ENCODE measurements at places on chromosomes 11 and 22. TPM values are rescaled to one million over a fixed set of nuclear protein-coding genes. Genes with fewer than 3 reads are reported as not detected.

DNA sequence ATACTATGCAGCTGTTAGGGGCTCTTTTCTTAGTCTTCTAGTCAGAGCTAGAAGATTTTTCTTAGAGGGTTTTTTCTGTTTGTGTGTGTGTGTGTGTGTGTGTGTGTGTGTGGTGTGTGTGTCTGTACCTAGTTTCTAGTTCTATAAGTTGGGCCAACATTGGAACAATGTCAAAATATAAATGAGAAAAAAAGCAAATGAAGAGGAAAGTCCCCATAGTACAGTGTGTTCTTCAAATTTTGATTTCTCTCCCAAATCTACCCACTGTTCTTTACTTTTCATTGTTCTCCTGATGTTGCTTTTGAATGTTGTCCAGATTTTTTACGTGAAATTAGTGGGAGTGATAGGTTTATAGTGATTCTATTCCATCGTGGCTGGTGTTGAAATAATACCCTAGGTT lies 2153.4 kb upstream of the RAG2 start:
- H3K4me3 ChIP-seq, result no peak overlapping the region
- no peaks in the 10 kb centered on the region for H3K27me3 ChIP-seq
- no peak for DNase-seq
- H3K4me1 ChIP-seq, result no peaks in the 10 kb centered on the region

The OLFML1 gene
- total RNA-seq, result 2.3 TPM

DNA sequence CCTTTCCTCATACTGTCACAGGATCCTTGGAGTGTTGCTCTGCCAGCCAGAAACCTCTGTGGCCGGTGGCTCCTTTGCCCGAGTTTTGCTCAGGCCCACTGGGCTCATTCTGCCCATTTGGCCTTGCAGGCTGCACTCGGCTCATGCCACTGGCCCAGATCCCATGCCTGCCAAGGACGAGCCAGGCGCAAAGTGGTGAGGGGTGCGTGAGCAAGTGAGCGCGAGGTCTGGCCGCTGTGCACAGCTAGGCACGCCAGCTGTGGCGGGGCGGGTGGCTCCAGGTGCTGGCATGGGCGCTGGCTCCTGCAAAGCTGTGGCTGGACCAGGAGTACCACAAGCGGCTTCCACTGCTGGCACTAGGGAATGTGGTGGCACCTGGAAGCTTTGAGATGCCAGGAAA lies 2.8 kb upstream of the RNF141 start:
- no peak overlapping the region for H3K27ac ChIP-seq
- no peaks in the 10 kb centered on the region for H3K4me1 ChIP-seq
- no peaks in the 10 kb centered on the region for H3K27me3 ChIP-seq
- no peak overlapping the region for H3K4me3 ChIP-seq

DNA sequence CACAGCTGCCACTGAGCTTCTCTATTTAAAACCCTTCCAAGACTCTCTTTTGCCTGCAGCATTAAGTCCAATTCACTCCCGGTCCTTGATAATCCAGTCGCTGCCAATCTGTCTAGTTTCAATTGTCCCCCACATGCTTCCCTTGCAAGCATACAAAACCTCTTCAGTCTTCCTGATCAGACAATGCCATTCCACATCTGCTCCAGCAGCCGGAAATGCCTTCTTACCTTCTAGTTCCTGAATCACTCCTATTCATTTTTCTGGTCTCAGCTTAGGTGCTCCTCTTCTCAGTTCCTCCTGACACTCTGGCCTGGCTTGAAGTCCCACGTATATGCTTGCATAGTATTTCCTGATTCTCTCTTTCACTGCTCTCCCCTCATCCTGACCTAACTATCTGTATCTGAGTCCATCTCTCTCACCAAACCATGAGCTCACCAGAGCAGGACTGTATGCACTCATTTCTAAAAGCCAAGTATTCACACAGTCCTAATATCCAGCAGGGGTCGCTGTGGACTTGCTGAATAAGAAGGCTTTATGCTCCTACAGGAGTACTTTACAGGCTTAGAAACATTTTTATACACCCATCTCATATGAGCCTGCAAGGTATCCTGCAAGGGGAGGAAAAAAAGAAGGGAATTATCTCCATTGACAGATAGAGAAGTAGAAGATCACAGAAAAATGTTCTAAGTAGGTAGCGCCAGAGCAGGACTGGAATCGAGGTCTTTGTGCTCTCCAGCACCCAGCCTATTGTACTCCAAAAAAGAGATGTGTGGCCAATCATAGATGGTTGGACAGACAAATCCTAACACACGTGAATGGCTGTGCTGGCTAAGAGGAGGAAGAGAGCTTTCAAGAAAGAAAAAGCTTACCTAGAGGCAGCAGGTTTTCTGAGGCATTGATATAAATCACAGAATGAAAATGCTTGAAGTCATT lies 19.2 kb downstream of the XRRA1 start:
- no peaks in the 10 kb centered on the region for H3K27me3 ChIP-seq
- H3K4me3 ChIP-seq, result no peak overlapping the region
- no peaks in the 10 kb centered on the region for H3K4me1 ChIP-seq
- H3K27ac ChIP-seq, result no peak overlapping the region
- H3K36me3 ChIP-seq, result peaks cover 48% of the 10 kb centered on the region

GRCh38 chr11:127651888-127652221 lies 651.3 kb upstream of the KIRREL3 start:
- no peaks in the 10 kb centered on the region for H3K27me3 ChIP-seq
- no peaks in the 10 kb centered on the region for H3K4me1 ChIP-seq
- no peak overlapping the region for H3K27ac ChIP-seq
- no peak overlapping the region for H3K4me3 ChIP-seq
- DNase-seq, result no peak
- no peaks in the 10 kb centered on the region for H3K36me3 ChIP-seq

DNA sequence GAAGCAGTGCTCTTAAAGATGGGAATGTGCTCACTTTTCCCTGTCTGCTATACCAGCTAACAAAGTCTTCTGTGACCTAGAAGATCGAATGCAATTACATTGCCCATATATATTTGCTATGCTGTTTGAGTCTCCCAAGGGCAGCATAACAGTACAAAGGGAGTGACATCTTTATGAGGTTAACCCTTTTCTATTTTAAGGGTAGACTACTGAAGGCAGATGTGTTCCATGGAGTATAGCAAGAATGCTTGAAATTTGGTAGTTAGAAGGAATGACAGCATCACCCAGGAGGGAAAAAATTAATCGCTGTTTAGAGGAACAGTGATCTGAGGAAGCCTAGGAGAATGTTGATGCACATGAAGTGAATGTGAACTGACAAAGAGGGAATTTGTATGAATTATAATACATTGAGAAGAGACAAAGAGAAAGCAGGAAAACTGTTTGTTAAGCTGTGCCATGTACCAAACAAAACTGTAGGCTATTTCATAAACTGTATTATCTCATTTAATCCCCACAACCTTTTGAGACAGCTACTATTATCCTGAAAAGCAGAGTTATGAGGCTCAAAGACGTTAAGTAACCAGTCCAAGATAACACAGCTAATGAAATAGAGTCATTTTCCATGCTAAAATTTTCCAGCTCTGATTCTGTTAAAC lies 13.0 kb downstream of the MAML2 start:
- H3K27me3 ChIP-seq, result no peaks in the 10 kb centered on the region
- H3K4me1 ChIP-seq, result peaks cover 20% of the 10 kb centered on the region
- H3K27ac ChIP-seq, result no peak overlapping the region
- H3K36me3 ChIP-seq, result no peaks in the 10 kb centered on the region
- H3K4me3 ChIP-seq, result no peak overlapping the region

The FGF3 gene
- not detected for total RNA-seq

GRCh38 chr22:32005453-32005852 lies 37.6 kb upstream of the SLC5A1 start:
- H3K4me1 ChIP-seq, result no peaks in the 10 kb centered on the region
- H3K36me3 ChIP-seq, result no peaks in the 10 kb centered on the region
- peak overlapping the region; percentile 42 for H3K27ac ChIP-seq
- no peak for DNase-seq

DNA sequence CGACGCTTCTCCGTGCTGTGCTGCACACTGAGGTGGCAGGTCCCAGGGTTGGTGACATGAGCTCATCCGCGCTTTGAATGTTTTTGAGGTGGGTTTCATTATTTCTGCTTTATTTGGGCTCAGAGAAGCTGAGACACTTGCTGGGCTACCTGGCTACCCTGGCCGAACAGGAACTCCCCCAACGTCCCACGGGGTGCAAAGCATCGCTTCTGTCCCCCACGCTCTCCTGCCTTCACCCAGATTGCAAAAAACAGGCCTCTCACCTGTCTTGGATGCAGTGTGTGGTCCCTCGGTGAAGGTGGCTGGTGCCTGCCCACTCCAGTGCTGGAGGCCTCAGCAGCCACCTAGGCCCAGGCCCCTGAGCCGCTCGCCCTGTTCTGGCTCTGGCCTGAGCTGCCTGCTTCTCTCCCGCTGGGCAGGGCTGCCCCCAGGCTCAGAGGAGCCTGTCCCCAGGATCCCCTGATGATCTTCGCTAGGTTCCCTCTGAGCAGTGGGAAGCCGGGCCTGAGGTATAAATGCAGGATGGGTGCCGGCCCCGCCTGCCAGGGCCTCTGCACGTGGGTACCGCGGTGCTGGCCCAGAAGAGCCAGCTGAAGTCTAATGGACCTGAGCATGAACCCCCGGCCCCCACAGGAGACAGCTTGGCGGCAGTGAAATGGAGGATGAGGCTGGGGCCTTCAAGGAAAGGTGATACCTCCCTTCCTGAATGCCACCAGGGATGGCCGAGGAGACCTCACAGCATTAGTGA lies 15.8 kb upstream of the MRGPRD start:
- DNase-seq, result peak; percentile 14
- peaks cover 15% of the 10 kb centered on the region for H3K4me1 ChIP-seq

GRCh38 chr22:33167998-33168790 lies 110.0 kb upstream of the SYN3 start:
- DNase-seq, result no peak
- no peaks in the 10 kb centered on the region for H3K27me3 ChIP-seq
- no peak overlapping the region for H3K4me3 ChIP-seq
- no peaks in the 10 kb centered on the region for H3K36me3 ChIP-seq
- H3K4me1 ChIP-seq, result no peaks in the 10 kb centered on the region

DNA sequence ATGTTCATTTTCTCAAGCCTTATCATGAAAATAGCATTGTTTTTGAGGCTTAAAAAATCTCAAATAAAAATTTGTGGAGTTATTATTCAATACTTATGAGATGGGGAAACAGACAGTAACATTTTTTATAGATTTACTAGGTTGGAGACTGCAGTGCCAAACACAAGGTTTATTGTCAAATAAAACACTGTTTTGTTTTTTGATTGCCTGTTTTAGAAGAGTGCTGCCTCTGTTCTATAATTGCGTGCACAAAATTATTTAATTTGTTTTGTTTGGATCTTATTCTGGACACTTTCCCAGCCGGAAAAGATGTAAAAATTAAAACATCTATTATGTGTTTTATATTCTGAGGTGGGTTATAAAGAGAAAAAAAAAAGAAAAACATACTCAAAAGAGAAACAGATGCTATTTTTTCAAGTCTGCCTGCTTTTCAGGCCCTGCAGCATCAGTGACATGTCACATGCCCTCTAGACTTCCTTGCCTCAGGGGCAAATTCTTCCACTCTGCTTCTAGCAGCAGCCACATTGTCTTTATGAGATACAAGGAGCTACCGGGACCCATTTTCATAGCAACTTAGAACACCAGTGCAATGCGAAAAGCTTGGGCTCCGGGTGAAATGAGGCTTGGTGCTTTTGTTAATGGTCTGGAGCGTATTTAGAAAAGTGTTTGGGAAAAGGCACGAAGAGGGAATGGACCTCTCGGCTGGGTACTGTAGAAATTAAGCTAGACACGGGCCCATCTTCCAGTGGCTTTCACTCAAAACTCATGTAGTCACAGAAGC lies 77.5 kb downstream of the EFCAB6 start:
- no peak for DNase-seq
- H3K4me1 ChIP-seq, result no peaks in the 10 kb centered on the region
- H3K27me3 ChIP-seq, result no peaks in the 10 kb centered on the region
- no peak overlapping the region for H3K4me3 ChIP-seq
- no peaks in the 10 kb centered on the region for H3K36me3 ChIP-seq
- H3K27ac ChIP-seq, result no peak overlapping the region

GRCh38 chr11:125980436-125980835 lies 34.6 kb downstream of the VSIG10L2 start:
- no peak for DNase-seq
- no peaks in the 10 kb centered on the region for H3K4me1 ChIP-seq
- H3K27ac ChIP-seq, result no peak overlapping the region
- H3K27me3 ChIP-seq, result no peaks in the 10 kb centered on the region
- H3K4me3 ChIP-seq, result no peak overlapping the region

DNA sequence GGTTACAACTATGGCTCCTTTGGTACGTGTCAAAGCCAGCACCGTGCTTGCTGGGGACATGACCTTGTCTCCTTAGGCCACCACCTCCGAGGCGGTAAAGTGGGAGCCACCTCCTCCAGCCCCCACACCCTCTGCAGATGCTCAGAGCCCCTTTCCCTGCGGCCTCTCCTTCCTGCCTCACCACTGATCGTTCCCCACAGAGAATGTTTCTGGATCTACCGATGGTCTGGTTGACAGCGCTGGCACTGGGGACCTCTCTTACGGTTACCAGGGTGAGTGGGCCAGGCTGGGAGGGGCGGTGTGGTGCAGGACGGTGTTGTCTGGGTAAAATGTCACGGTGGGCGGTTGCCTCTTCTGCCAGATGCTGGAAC lies 8.9 kb downstream of the SIDT2 start:
- H3K27me3 ChIP-seq, result no peaks in the 10 kb centered on the region
- H3K36me3 ChIP-seq, result peaks cover 80% of the 10 kb centered on the region
- no peak for DNase-seq

The FOSL1 gene
- not detected for total RNA-seq

DNA sequence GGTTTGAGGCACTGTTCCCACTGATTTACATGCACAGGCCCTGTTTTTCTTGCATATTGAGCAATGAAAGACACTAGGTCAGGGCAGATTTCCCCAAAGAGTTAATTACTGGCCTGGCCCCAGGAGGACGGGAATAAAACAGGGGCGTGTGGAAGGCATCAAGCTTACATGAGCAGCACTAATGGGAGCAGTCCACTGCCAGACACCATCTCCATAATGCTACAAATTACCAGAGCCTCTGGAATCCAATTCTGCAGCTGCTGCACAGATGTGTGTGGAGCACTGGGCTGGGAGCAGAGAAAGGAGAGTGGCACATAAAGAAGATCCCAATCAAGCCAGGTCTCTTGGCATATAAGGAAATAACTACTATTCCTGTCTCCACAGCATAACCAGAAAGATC lies 96.9 kb downstream of the CCDC34 start:
- DNase-seq, result no peak
- no peak overlapping the region for H3K27ac ChIP-seq
- H3K27me3 ChIP-seq, result no peaks in the 10 kb centered on the region
- H3K4me1 ChIP-seq, result no peaks in the 10 kb centered on the region
- H3K36me3 ChIP-seq, result no peaks in the 10 kb centered on the region
- no peak overlapping the region for H3K4me3 ChIP-seq

DNA sequence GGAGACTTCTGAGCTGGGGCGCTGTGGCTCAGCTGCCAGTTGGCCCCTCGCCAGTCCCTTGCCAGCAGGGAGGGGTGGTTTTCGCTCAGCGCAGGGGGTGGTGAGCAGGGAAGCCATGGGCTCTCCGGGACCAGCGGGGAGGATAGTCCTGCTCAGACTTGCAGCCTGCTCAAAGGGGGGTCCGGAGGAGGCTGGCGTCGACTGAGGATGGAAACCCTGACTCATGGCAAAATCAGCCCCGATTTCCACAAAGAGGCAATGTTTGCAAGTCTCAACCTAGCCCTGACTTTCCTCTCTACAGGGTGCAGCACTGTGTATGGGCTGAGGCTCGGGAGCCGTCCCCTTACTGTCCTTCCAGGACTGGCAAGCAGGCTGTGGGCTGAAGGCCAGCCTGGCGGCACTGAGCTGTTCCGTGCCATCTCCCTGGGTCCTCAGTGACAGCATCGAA lies 35.1 kb downstream of the FBLN1 start:
- no peak overlapping the region for H3K4me3 ChIP-seq
- H3K36me3 ChIP-seq, result no peaks in the 10 kb centered on the region
- no peaks in the 10 kb centered on the region for H3K4me1 ChIP-seq
- DNase-seq, result peak; percentile 61

The MFRP gene
- total RNA-seq, result not detected

The OR5AP2 gene
- not detected for total RNA-seq

Measured in Peyer's patch (tissue), 4 donors.